ENCODE measurements at places on chromosomes 5 and 9. TPM values are rescaled to one million over a fixed set of nuclear protein-coding genes. Genes with fewer than 3 reads are reported as not detected.

- no peaks in the 10 kb centered on the region for H3K27me3 ChIP-seq
- H3K4me3 ChIP-seq, result no peak overlapping the region
These were observed 154.3 kb downstream of the SPOCK1 start for GRCh38 chr5:137344723-137345322.

Gene SPINK4
- total RNA-seq, result 7.8 TPM

- H3K4me1 ChIP-seq, result peaks cover 3% of the 10 kb centered on the region
- no peaks in the 10 kb centered on the region for H3K27me3 ChIP-seq
- peak overlapping the region; percentile 88 for H3K27ac ChIP-seq
- no peak overlapping the region for H3K4me3 ChIP-seq
- DNase-seq, result no peak
These were observed 41.9 kb downstream of the GLRX start for GRCh38 chr5:95780597-95780996.

- H3K27ac ChIP-seq, result no peak overlapping the region
- H3K4me1 ChIP-seq, result no peaks in the 10 kb centered on the region
- no peak for DNase-seq
- peaks cover 51% of the 10 kb centered on the region for H3K27me3 ChIP-seq
- H3K4me3 ChIP-seq, result no peak overlapping the region
These were observed 6.3 kb upstream of the PSD2 start for GRCh38 chr5:139789116-139789844.

Gene TNFSF8
- not detected for total RNA-seq

GRCh38 chr9:105065098-105066088 is 137.4 kb upstream of the ABCA1 start:
- no peaks in the 10 kb centered on the region for H3K27me3 ChIP-seq
- peaks cover 19% of the 10 kb centered on the region for H3K4me1 ChIP-seq
- no peaks in the 10 kb centered on the region for H3K36me3 ChIP-seq
- H3K27ac ChIP-seq, result no peak overlapping the region
- no peak overlapping the region for H3K4me3 ChIP-seq

Gene ADAMTSL2
- 27.2 TPM for total RNA-seq

DNA sequence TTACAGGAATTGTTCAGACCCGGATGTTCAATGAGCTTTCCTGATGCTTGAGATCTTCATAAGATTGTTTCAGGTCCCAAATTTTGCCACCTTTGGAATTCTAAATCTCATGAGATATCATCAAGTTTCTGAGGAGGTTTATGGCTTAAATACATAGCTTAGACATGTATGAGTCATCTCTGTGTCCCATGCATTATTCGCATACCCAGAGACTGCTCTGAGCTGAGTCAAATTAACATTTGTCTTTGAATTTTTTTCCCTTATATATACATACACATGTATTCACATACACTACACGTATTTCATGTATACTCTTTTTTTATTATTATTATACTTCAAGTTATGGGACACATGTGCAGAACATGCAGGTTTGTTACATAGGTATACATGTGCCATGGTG is 744.6 kb downstream of the BRINP1 start:
- no peaks in the 10 kb centered on the region for H3K4me1 ChIP-seq
- no peaks in the 10 kb centered on the region for H3K27me3 ChIP-seq
- no peak for DNase-seq
- H3K36me3 ChIP-seq, result no peaks in the 10 kb centered on the region
- no peak overlapping the region for H3K27ac ChIP-seq

Data from cardiac muscle cell (in vitro differentiated cells and primary cell).